ENCODE measurements at places on chromosomes 2 and 18.

DNA sequence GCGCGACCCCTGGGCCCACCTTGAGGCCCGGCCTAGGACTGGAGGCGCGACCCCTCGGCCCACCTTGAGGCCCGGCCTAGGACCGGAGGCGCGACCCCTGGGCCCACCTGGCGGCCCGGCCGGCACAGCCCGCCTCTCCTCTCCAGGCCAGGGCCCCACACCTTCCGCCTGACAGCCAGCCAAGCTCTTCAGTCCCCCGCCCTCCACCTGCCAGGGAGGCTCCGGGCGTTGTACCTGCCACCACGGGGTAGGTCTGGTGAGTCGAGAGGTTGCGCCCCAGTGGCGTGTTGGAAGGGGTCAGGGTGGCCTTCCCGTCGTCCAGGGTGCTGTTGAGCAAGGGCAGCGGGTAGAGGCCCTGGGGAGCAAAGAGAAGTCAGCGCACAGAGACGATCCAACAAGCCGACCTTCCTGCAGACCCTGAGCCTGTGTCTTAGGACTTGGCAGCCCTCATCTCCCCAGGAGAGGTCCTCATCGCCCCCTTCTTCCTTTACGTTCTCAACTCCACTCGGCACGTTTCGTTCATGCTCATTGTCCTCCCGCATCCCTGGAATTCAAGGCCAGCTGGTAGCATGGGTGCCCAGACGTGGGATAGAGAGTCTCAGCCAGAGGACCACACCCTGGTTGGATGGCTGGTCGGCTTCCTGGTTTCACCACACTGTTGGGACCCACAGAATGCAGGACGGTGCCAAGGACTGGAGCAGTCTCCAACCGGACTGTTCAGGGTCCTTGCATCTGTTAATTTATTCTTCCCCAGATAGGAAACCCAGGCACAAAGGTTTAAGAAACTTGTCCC is 42.2 kb downstream of the PAX8 start:
- DNase-seq = no peak

DNA sequence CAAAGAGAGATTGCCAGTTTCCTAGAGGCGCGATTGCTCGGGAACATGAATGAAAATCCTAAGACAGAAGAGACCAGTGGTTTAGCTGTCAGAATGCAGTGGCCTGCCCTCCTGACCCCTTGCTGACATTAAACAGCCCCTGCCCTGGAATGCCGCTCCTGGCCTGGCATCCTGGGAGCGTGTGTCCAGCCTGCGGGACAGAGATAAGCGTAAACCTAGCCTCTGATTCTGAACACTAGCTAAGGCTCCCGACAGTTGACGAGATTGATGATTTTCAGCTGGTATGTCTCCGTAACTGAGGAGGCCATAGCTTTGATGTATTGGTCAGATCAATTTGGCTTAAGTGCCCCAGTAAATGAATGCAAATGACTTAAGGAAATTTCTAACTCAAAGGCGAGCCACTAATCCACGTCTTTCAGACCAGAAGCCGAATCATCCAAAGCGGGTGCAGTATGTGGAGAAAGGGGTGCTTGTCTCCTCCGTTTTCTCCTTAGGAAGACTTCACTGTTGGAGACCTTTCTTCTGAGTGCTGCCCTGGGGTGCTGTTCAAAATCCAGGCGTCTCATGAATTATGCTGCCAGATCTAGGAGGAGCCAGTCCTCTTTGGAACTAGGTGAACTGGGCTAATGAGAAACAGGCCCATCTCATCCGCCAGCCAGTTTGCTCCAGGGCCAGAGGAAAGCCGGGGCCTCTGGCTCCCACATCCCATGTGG is 142.5 kb upstream of the L3MBTL4 start:
- DNase-seq = no peak

GRCh38 chr2:70035344-70035844 is 51.9 kb upstream of the PCBP1 start:
- DNase-seq = no peak

- DNase-seq = no peak
Measured at GRCh38 chr2:85847051-85847588, 41.7 kb downstream of the ST3GAL5 start.

- no peak for DNase-seq
Measured at GRCh38 chr2:237012004-237012403, 73.7 kb upstream of the COPS8 start.

GRCh38 chr2:204197336-204198005 is 260.9 kb downstream of the ICOS start:
- no peak for DNase-seq

- DNase-seq = no peak
Measured at GRCh38 chr18:75378376-75379315, 48.9 kb downstream of the SMIM21 start.

DNA sequence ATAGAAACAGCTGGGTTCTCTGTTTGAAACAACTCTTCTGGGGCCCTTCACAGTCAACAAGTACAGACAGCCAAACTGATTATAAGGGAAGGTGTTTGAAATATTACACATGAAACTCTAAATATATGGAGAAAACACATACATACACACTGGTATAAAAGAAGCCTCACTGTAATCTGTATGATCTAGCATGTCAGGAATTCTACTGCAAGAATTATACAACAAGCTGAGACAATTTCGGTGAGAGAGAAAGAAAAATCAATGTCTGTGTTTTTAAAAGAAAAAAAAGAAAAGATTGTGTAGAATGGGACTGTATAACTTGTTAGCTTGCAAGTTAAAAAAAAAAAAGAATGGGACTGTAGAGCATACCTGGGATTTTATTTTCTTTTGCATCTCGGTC is 26.3 kb downstream of the IRS1 start:
- no peak for DNase-seq

- DNase-seq = no peak
Measured at GRCh38 chr2:12641441-12641840, 75.3 kb upstream of the TRIB2 start.

DNA sequence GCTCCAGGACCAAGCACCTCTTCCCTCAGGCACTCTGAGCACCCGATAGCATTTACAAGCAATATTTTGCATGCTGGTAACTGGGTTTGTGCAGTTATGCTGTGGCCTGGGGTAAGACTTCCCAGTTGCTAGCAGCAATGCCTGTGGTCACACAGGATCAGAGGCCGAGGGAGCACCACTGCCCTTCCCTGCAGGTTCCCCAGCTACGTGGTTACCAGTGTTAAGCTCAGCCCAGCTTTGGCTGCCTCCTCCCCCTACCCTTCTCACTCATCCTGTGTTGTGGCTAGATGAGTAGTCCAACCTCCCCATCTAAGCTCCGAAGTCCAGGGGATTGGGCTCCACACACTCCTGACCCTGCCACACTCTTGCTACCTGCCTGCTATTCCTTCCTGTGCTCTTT is 141.1 kb downstream of the CELF4 start:
- no peak for DNase-seq

DNA sequence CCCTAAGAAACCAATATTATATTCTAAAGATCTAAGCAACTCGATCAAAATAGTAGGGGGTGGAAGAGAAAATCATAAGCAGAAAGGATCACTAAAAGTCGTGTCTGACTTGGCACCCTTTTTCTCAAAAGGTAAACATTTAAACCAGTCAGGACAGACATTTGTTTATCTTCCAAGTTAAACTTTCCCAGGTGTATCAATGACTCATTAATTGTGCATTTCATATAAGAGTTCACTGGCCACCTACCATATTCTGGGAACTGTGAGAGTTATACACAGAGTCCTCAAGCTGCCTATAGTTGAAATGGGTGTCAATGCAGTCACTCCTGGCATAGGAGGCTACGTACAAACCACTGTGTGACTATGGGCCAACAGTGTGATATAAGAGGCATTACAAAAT is 4.8 kb upstream of the ACVR1 start:
- DNase-seq = no peak

DNA sequence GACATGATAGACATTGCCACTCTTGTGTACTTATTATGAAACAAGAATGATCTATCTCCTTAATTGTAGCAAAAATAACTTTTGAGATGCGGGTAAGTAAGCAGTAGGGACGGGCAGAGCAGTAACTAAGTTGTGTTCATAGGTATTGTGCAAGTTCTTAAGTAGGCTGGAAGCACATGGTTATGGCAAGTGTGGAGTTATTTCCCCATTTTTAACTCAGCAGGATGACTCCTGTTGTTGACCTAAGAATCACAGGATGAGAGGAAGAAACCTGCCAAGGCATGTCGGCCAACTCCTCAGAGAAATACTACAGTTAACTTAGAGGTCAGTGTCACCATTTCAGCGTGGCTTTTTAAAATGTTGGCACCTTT is 51.1 kb upstream of the FN1 start:
- no peak for DNase-seq

GRCh38 chr18:49345931-49346696 is 114.3 kb downstream of the DYM start:
- no peak for DNase-seq

DNA sequence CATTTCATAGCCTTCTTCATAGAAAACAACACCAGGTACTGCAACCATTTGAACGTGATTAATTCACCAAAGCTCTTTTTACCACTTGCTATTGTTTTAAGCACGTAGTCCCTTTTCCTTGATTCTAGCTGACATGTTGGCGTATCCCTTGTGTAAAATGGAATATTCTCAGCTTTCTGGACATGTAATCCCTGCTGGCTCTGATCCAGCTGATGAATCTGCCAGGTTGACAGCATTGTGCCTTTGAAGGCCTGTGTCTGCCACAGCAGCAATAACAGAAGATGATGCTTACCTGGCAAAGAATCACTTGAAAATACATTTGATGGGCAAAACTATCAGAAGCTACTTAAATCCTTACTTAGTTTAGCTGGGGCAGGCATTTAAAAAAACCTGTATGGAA is 81.0 kb upstream of the CCDC150 start:
- no peak for DNase-seq

GRCh38 chr18:65659912-65660311 is 90.9 kb upstream of the CDH7 start:
- DNase-seq = no peak

GRCh38 chr18:75088622-75089211 is 120.2 kb downstream of the PTGR3 start:
- DNase-seq = no peak

DNA sequence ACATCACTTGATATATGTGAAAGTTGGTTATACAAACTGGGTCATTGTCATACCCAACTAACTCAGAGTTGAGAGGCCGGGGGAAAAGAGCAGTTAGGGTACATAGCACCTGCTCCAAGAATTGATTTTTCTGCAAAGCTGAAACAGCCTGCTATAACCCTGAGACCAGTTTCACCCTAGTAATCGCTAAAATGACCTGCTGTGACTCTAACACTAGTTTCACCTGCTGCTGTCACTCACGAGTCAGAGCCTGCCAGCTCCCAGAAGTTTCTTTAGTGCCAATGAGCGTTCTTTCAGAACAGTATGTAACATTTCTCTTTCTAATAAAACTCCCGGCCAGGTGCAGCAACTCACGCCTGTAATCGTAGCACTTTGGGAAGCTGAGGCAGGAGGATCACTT is 28.0 kb downstream of the SRSF7 start:
- no peak for DNase-seq

DNA sequence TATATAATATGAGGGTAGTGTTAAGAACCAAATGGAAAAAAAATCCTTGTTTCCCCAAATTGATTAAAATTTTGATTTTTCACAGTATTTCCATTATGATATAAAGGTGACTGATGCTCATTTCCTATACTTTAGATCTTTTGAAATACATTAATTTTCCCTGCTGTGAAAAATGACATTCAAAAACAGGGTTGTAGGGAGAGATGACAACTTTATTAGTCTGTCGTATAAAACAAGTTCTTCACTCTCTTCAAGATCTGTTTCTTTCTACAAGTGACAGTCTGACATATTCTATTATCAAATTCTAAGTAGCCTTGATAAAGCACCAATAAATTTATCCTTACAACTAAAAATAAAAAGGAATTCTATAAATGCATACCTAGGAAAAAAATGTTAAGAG is 45.3 kb upstream of the VWC2L start:
- DNase-seq = no peak

DNA sequence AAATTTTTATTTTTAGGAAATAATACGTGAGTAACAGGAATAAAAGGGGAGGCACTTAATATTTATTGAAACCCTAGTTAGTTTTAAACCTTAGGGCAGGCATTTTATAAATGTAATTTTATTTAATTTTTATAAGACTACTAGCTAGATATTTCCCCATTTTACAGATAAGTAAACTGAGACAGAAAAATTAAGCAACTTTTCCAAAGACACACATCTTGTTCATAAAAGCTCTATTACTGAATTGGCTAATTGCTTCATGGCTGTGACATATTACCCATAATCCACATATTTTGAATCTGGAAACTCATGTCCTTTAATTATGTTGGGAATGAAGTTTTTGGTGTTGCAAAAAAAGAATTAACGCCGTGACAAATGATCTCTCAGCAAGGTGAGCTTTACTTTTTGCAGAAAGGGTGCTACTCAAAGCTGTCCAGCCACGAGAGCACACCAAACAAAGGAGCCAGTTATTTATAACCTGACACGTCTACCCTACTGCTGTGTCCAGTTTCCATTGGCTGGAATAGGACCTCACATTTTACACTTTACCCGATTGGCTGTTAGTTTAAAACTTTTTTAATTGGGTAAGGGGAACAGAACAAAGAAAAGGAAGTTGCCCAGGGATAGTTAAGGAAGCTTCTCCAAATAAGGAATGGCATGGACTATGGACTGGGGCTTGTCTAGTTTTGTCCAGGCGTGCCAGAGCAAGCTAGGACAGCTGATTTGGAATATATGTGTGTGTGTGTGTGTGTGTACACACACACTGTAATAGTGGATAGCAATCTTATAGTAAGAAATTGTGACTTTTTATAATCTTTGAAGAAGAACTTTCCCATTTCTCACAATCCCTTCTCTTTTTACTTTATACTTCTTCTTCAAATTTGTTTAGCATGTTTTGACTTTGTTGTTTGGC is 54.2 kb downstream of the COMMD1 start:
- DNase-seq = no peak

DNA sequence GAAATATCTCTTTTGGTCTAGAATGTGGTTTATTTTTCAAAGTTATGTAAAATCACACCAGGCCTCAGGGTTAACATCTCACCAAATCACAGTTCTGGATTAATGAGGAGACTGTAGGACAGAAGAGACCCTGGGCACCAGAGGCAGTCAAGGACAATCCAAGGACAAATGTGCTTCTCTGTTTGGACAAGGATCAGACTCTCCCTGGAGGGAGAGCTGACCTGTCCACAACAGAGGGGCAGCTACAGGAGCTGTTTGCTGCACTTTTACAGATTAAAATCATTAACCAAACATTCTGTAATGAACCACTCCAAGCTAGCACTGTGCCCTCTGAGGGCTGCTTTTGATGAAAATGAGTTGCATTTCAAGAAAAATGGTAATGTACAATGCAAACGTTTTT is 690.6 kb upstream of the SLC8A1 start:
- DNase-seq = no peak

- no peak for DNase-seq
Measured at GRCh38 chr2:46402874-46403273, 76.5 kb upstream of the TMEM247 start.

DNA sequence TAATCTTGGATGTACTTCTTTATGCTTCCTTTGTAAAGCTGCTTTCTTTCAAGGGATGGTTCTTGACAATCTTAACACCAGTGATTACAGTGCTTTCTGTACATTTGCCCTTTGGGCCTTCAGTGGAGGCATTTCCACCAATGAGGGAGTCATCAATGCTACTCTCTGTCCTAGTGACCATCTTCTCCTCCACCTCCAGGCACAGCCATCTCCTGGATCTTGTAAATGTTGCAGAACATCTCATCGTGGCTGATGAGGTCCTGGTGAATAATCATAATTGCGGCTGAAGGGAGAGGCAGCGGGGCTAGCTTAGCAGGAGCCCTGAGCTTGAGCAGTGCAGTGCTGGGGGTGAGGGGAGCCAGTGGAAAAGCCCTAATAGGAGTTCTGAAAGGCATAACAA is 32.5 kb downstream of the IDH1 start:
- no peak for DNase-seq

All from activated CD4-positive, alpha-beta memory T cell treated with anti-CD3 and anti-CD28 coated beads, Interleukin-2, amount 10 ng/mL, durations not matched to agents 7 days and 5 days (primary cell).